Muscle of arm (tissue), 14 donors: ENCODE measurements at places on chromosomes 2 and 18. TPM values are rescaled to one million over a fixed set of nuclear protein-coding genes. Genes with fewer than 3 reads are reported as not detected.

Gene KATNAL2
- polyA plus RNA-seq: 13.8 TPM

Gene ARHGAP28
- polyA plus RNA-seq: not detected

Gene EFHD1
- 17.8 TPM for polyA plus RNA-seq

Gene SFT2D3
- not detected for polyA plus RNA-seq

Gene SIX2
- 7.6 TPM for polyA plus RNA-seq

Gene KYNU
- 0.60 TPM for polyA plus RNA-seq

Gene MORN2
- polyA plus RNA-seq: 18.6 TPM

Gene DNAH7
- 0.32 TPM for polyA plus RNA-seq

Gene RGPD4
- polyA plus RNA-seq: 0.07 TPM

Gene PRSS56
- polyA plus RNA-seq: 0.62 TPM

Gene NDC80
- polyA plus RNA-seq: 13.8 TPM

Gene OST4
- polyA plus RNA-seq: 304 TPM

- no peak for DNase-seq
Measured at GRCh38 chr2:174835797-174836255, 71.6 kb upstream of the CHRNA1 start.

- DNase-seq: no peak
Measured at GRCh38 chr2:119488245-119489214, 35.8 kb downstream of the SCTR start.

DNA sequence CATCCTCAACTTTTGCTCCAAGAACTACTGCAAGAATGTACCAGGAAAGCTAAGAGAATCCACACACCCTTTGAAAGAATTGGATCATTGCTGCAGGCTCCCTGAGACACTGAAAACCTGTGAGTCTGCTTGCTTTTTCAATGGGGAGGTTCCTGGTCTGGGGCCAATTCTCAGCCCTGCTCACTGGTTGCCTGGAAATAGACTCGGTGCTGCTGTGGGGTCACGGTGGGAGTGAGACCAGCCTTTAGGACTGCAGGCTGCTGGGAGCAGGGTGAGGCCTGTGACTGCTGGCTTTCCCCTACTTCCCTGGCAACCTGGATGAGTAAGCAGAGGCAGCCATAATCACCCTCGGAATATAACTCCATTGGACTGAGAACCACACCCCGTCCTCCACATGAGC, 569.3 kb downstream of the DPP10 start:
- no peak for DNase-seq

GRCh38 chr2:241768850-241769249, 7.8 kb upstream of the GAL3ST2 start:
- DNase-seq: no peak

- no peak for DNase-seq
Measured at GRCh38 chr2:149040451-149040850, 2.0 kb downstream of the LYPD6B start.

- no peak for DNase-seq
Measured at GRCh38 chr2:23433282-23433681, 48.3 kb downstream of the KLHL29 start.

DNA sequence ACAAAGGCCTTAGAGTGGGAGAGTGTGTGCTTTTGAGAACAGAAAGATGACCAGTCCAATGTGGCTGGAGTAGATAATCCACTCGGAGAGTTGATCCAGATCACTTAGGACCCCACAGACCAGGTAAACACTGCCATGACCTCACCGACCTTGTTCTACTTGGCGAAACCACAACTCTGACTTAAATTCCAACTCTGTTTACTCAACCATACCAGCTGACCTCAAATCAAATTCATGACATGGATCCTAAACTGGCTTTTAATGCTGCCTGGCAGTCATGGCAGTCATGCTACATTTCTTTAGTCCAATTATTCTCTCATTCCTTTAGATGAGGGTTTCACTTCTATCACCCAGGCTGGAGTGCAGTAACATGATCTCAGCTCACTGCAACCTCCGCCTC, 347.1 kb upstream of the FAM98A start:
- DNase-seq: no peak

GRCh38 chr18:60406721-60407120, 34.1 kb upstream of the MC4R start:
- no peak for DNase-seq

- peak; percentile 26 for DNase-seq
Measured at GRCh38 chr18:68660354-68661183, 54.3 kb downstream of the TMX3 start.

- peak; percentile 35 for DNase-seq
Measured at GRCh38 chr18:5628512-5629255, 84.9 kb upstream of the EPB41L3 start.

GRCh38 chr2:178333851-178334250, 117.1 kb downstream of the PRKRA start:
- no peak for DNase-seq

DNA sequence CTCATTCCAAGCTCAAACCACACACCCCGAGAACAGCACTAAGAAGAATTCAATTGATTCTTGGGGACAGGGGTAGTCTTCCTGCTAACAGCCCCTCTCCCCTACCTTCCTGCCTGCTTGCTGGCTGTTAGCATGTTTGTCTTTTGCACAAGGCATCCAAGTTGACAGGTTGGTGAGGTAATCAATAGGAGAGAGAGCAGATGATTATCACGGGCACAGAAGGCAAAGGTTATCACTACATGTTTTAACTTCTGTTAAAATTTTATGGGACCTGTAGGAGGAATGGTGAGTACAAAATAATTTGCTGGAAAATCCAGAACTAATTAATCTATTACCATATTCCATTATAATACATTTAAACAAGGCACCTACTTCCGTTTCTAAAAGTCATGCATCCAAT, 442.1 kb upstream of the TCF4 start:
- DNase-seq: no peak

GRCh38 chr2:73823916-73824523, 4.7 kb upstream of the STAMBP start:
- DNase-seq: peak; percentile 72

DNA sequence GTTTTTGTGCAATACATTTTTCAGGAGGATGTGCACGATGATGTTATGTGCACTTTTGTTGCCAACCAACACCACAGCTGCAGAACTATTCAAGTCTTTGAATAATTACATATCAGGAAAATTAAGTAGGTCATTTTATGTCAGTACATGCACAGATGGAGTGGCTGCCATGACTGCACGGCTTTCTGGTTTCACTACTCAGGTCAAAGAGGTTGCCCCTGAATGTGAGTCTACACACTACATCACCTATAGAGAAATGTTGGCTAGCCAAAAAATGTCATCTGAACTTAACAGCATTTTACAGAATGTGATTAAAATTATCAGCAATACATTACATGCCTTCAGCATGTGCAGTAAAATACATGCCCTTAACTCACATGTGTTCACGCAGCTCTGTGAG, 1637.3 kb upstream of the NXPH2 start:
- no peak for DNase-seq

- DNase-seq: no peak
Measured at GRCh38 chr2:171735991-171736710, 48.9 kb downstream of the DYNC1I2 start.

DNA sequence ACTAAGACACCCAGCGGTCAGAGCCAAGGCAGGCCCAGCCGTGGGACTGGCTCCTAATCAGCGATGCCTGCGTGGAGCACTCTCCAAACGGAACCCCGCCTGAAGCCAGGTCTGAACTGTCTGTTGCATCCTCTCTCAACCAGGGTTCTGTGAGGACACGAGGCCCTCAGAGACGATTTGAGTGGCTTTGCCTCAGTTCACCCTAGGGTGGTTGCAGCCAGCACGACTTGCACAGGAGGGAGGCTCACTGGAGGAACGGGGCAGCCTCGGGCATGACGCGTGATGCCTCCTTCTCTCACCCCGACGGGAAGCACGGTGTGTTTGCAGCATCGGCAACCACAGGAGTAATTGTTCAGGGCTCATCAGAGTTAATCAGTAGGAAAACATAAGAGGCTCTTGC, 336.4 kb downstream of the EIPR1 start:
- DNase-seq: no peak

GRCh38 chr2:146312899-146313298, 1531.9 kb upstream of the ACVR2A start:
- DNase-seq: peak; percentile 37

GRCh38 chr18:1294229-1294628, 389.6 kb downstream of the ADCYAP1 start:
- DNase-seq: no peak

DNA sequence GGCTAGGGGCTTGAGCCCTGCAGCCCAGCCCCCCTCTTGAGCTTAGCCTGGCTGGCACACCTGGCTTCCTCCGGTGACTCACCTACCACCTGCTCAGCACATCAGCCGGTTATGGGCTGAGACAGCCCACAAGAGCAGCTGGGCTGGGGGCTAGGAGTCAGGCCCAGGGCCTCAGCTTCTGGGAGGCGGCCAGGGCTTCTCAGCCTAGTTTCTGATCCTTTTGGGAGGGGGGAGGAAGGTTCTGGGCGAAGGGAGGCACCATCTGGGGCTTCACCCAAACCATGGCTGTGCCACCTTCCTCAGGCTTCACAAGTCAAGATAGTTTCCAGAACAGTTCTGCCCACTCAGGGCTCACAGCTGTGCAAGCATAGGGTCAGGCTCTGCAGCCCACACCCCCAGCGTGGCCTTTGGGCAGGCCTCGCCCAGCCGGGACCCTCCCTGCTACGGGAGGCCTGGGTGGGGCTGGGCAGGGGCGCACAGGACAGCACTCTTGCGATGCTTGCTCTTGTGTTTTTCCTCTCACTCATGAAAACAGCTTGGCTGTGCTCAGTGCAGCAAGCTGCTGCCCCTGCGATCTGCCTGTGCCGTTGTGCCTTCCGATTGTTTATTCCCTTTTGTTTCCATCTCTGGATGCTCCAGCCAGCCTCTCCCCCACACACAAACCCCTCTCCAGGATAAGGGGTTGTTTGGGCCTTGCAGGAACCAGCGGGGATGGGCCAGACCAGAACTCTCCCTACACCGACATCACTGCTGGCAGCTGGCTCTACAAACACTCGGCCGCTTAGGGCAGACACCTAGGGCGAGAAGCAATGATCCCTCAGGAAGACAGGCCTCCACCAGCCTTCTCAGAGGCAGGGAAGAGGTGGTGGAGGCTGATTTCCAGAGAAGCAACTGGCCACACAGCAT, 26.1 kb upstream of the SEMA4C start:
- DNase-seq: no peak
